ENCODE measurements at places on chromosomes 4 and X. TPM values are rescaled to one million over a fixed set of nuclear protein-coding genes. Genes with fewer than 3 reads are reported as not detected.

CORIN gene
- total RNA-seq = 0.23 TPM

NWD2 gene
- total RNA-seq = not detected

TKTL2 gene
- total RNA-seq = not detected

ADGRL3 gene
- 0.32 TPM for total RNA-seq

VEGFD gene
- 0.09 TPM for total RNA-seq

KLKB1 gene
- not detected for total RNA-seq

HSFX3 gene
- not detected for total RNA-seq

AFP gene
- total RNA-seq = 2.0 TPM

HEPH gene
- total RNA-seq = 109 TPM

VBP1 gene
- 79.1 TPM for total RNA-seq

STARD8 gene
- 0.59 TPM for total RNA-seq

PCDH11X gene
- not detected for total RNA-seq

All from smooth muscle cell of the umbilical artery (primary cell).